ENCODE measurements at places on chromosomes 7 and 10.

DNA sequence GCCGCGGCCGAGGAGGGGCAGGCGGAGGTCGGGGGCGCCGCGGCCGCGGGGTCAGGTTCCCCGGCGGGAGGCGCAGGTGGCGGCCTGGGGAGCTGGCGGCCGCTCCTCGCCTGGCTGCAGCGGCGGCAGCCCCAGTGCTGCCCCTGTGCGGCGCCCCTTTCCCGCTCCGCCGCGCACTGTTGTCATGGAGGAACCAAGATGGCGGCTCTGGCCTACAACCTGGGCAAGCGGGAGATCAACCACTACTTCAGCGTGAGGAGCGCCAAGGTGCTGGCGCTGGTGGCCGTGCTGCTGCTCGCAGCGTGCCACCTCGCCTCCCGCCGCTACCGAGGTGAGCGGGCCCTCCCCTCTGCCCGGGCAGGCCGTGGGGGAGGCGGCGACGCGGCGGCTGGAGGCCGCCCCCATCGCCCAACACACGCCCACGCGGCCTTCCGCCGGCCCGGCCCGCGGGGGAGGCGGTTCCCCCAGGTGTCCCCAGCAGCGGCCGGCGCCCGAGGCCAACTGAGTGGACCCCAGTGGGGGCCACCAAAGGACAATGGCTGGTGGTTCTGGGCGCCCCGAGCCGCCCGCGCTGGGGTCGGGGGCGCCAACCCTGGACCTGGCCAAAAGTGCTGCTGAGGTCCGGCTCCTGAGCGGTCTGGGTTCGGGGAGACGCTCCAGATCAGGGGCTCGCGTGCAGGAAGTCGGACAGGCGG lies 425 bp downstream of the CASD1 start:
- peak; percentile 80 for ATAC-seq

DNA sequence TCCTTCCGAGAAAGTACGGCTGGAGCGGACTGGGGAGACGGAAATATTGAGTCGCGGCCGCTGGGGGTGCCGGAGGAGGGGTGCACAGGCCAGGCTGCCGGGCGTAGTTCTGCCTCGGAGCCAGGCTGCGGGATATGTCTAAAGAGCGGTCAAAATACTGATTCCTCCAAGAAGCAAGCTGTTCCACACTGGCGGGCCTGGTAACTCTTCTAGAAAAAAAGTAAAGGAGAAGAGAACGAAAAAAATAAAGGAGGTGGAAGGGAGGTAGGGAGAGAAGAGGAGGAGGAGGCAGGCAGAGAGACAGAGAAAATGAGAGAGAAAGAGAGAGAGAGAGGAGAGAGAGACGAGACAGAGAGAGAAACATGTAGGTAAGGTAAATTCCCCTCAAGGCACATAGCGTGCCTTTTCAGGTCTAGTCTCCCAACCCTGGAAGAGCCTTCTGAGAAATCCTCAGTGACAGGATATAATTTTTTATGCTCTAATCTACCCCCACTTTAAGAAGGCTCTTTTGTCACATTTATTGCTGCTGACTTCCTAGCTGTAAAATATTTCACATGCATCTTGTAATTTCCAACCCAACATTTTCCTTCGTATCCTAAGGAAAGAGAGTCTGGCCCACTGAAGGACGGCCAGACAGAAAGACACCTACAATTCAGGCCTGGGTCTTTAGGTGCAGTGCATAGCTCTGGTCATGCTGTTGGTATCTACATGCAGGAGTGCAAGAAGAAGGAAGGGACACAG lies 5.7 kb downstream of the DLX5 start:
- no peak for ATAC-seq

GRCh38 chr7:22549051-22549450 lies 49.1 kb upstream of the STEAP1B start:
- ATAC-seq, result no peak

DNA sequence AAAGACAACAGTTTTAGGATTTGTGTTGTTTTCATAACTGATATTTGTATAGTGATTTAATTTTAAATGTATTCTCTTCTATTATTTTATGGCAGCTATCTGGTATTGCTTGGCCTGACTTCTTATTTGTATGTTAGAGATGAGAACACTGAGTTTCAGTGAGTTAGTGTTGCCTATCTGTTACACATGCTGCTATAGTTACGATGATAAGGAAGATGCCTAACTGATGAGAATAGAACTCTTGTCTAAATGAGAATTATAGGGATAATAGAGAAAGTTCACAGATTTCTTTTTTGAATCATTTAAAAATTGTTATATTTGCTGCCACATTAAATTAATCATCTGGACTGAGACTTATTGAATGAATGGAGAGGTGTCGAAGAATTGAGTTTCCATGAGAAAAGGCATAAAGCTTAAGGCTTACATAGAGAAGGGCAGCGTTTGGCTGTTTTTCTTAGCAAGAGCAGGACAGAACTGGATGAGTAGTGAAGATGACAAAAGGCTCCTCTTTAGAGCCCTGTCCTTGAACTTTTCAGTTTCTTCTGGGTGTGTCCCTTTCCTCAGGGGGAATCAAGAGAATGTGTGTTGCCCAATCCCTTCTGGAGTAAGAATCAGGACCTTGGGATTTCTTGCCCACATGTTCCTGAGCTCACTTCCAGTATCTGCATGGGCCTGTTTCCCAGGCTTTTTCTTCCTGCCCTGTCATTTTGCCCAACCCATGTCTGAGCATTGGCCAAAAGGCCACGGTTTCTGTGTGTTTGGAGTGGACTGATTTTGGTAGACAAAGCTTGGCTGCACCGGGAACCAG lies 195.6 kb upstream of the CSTF2T start:
- ATAC-seq, result peak; percentile 89

DNA sequence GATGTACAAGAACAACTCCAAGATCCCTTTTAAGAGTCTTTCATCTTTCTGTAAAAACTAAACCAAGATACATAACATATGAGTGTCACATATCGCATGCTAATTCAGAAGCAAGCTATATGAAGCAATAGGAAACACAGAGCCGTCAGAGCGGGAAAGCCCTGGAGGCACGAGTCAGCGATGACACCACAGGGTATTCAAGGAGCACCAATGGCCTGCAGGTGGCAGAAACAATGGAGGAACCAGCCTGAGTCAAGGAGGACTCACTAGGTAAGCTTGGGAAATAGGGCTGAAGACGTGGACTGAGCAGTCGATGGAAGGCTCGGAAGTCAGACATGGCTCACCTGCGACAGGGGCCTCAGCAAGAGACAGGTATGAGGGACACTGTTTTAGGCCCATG lies 214.4 kb downstream of the FAM107B start:
- ATAC-seq, result no peak

DNA sequence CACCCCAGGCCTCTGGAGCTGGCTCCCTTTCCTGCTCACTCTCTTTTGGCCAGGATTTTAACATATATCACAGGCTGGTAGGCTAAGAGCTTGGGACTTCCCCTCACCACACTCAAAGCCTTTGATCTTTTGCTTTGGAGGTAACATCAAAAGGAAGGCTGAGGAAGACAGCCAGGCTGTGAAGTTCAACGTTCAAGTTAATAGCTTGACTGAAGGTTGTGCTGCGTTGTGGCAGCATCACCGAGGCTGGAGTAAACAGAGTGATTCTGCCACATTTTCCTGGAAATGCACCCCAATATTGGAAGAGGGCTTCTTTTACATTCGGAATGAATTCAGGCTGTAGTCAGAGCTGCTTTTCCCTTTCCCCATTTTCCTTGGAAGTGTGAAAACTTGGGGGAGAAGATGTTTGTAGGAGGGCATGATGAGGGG lies 57.3 kb downstream of the TCF7L2 start:
- ATAC-seq, result no peak

GRCh38 chr10:28054228-28054860 lies 55.5 kb upstream of the ODAD2 start:
- ATAC-seq, result peak; percentile 72

DNA sequence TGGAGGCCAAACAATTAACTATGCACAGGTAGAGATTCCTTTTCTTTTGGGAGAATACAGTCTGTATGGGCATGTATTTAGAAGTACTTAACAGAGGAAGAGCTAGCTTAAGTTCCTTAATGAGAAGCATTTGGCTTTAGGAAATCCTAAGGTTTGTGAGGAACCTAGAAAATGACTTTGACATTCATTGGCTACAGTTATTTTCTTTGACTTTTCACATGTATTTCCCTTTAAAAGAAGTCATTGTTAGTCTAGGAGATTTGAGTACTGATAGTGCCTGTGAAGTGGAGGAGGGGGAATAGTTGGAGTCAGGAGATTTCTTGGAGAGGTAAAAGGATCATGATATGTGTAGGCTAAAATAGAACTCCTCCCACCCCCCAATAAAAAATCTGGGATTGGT lies 3.6 kb downstream of the HELLS start:
- no peak for ATAC-seq

DNA sequence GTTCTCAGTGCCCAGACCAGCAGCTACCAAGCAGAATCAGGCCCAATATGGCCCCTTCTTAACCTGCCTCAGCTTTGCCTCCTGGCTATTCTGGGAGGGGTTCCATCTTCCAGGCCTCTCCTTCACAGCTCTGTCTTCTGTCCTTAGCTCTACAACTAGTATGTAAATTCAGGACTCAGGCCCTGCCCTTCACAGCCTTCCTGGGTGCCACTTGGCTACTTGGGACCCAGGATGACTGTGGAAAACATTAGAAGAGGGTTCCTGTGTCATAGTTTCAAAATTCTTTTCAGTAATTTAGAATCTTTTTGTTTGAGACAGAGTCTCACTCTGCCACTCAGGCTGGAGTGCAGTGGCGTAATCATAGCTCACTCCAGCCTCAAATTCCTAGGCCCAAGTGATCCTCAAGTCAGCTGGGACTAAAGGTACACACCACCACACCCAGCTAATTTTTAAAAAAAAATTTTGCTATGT lies 33.2 kb upstream of the PAPSS2 start:
- ATAC-seq, result no peak

- ATAC-seq, result no peak
Observed at GRCh38 chr10:76645341-76645740, 992.3 kb downstream of the KCNMA1 start.

- no peak for ATAC-seq
Observed at GRCh38 chr7:28490831-28491230, 78.5 kb downstream of the CREB5 start.

DNA sequence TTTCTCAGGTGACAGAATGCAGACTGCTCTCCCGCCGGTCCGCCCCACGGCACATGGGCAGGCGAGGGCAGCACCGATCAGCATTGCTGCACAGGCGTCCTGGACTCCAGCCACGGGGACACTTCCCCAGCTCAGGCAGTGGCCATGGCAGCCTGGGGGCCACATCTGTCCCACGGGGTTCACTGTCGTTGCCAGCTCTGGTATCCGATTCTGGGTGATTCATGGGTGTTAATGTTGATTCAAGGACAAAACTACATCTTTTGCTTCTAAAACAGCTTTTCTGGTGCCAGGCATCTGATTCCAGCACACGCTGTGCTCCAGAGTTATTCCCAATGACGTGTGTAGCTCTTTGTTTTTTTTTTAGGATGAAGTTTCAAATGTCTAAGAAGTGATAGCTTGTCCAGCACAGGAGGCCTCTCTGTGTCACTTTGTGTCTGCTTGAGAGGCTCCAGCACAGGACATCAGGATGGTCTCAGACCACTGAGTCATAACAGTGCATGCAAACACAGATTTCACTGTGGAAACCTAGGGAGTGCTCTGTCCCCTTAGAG lies 218.0 kb downstream of the WDR37 start:
- no peak for ATAC-seq

- ATAC-seq, result peak; percentile 82
Observed at GRCh38 chr10:89074120-89074519, 83.5 kb downstream of the FAS start.

GRCh38 chr10:104937567-104937966 lies 296.5 kb downstream of the SORCS3 start:
- ATAC-seq, result no peak

DNA sequence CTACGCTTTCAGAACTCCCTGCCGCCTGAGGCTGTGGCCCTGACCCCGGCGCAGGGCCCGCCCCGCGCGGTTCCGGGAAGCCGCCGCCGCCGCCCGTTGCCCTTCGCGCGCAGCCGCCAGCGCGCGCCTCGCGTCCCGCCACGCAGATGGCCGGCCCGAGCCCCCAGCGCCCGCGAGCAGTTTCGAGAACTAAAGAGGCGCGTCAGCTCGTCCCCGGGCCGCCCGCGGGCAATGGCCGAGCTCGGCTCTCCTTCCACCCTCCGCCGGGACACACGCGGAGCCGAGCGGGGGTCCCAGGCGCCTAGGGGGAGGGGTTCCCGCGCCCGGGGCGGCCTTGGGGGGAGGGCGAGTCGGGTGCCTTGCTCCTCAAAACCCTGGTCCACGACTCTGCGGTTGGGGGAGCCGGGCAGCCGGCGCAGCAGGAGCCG lies 1.8 kb downstream of the HNRNPF start:
- peak; percentile 23 for ATAC-seq

DNA sequence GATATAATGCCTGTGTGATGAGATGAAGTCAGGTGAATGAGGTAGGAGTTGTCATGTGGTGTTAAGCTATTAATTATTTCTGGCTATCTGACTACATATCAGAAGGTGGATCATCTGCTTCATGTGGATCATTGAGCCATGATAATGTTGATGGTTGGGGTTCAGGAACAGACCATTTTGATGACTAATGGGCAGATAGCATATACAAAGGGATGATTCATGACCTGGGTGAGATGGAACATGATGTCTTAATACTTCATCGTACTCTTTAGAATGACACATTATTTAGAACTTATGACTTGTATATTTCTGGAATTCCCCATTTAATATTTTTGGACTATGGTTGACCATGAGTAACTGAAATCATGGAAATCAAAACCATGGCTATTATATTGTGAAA lies 155.1 kb downstream of the OR13A1 start:
- no peak for ATAC-seq

DNA sequence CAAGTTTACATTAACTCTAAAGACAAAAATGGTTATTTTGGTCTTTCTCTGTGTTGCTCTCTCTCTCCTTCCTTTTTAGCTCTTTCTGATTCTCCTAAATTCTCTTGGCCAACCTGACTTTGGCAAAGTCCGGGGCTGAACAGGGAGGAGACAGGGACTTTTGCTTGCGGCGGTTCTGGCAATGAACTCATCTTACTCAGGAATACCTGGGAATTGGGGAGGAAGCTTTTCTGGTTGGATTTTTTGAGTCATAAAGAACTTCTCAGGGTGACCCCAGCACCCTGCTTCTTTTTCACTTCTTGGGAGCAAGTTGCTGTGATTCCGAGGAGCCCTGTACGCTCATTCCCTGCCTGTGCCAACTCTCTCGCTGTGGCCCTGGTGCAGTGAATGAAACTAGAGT lies 16.0 kb downstream of the GATA3 start:
- ATAC-seq, result no peak

DNA sequence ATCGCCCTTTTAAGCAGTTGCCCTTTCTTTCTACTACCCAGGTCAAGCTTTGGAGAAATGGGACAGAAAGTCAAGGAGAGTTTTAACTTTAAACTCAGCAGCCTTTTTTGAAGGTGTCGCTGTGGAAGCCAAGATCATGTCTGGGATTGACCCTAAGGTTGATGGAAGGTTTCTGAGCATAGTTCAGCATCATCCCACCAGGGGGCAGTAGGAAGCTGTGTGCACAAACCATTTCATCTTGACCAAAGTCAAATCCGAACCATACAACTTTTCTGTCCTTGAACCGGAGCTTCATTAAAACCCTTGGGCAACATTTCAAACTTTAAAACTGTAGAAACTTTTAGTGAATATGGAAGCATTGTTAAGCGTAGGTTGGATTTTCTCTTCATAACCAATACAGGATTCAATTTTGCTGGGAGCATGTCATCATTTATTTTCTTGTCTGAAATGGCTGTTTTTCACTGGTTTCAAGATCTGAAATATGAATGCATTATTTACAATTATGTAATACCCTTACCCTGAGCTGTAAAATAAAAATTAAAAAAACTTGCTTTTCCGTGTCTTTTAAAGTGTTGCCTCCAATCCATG lies 214.4 kb upstream of the KIAA1217 start:
- no peak for ATAC-seq

Data from gastroesophageal sphincter (tissue), 4 donors.